ENCODE measurements at places on chromosomes 5 and 9. TPM values are rescaled to one million over a fixed set of nuclear protein-coding genes. Genes with fewer than 3 reads are reported as not detected.

SLCO4C1 gene
- polyA plus RNA-seq: 6.2 TPM

- H3K4me1 ChIP-seq: peaks cover 4% of the 10 kb centered on the region
- no peaks in the 10 kb centered on the region for H3K27me3 ChIP-seq
- no peak overlapping the region for H3K27ac ChIP-seq
- no peak overlapping the region for H3K4me3 ChIP-seq
- DNase-seq: no peak
These were observed 10.3 kb downstream of the ACTL7B start for GRCh38 chr9:108845507-108845906.

DNA sequence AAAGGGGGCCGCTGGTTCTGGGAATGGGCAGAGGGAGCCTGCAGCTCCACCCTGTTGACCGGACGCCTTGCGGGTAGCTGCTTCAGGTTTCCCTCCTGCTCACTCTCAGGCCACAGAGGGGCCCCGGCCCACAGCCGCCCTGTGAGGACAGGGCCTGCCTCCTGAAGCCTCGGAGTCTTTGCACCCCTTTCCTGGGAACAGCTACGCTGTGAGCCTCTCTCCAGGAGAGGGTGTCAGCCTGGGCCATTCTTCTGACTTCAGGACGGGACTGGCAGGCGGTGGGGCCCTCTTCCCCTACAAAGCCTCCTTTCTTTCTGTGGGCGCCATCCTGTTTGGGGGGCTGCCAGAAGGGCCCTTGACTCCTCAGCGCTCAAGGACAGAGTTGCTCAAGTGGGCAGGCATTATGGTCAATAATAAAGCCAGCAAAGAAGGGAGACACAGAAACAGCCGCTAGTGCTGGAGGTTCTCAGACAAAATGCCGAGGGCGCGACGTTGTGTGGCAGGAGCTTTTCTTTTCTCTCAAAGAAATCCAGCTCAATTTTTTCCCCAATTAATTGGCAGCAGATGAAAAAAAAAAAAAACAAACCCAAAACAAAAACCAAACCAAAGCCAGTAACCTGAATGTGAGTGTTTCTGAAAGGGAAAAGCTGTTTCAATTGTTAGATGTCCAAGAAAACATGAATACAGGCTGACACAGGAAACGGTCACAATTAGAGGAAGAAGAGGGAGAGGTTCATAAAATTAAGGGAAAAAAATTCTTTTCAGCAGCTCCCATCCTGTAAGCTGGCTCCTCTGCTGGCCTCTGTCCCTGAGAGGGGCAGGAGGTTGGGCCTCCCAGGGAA is 12.8 kb upstream of the SLC25A51 start:
- H3K4me3 ChIP-seq: no peak overlapping the region
- H3K36me3 ChIP-seq: no peaks in the 10 kb centered on the region
- no peak overlapping the region for H3K27ac ChIP-seq

DNAJB5 gene
- polyA plus RNA-seq: 7.0 TPM

DNA sequence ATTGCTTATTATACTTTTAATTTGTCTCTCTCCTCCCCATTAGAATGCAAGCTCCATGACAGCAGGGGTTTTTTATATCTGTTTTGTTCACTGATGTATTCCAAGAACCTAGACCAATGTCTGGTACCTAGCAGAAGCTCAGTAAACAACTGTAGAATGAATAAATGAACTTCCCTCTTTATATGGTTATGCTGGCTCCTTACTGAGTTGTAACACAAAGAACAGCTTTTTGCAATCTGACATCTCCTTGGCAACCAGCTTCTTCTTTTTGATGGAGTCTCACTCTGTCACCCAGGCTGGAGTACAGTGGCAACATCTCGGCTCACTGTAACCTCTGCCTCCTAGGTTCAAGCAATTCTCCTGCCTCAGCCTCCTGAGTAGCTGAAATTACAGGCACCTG is 13.6 kb downstream of the TRMO start:
- no peak overlapping the region for H3K4me3 ChIP-seq
- no peaks in the 10 kb centered on the region for H3K27me3 ChIP-seq
- no peak overlapping the region for H3K27ac ChIP-seq
- H3K36me3 ChIP-seq: no peaks in the 10 kb centered on the region

DNA sequence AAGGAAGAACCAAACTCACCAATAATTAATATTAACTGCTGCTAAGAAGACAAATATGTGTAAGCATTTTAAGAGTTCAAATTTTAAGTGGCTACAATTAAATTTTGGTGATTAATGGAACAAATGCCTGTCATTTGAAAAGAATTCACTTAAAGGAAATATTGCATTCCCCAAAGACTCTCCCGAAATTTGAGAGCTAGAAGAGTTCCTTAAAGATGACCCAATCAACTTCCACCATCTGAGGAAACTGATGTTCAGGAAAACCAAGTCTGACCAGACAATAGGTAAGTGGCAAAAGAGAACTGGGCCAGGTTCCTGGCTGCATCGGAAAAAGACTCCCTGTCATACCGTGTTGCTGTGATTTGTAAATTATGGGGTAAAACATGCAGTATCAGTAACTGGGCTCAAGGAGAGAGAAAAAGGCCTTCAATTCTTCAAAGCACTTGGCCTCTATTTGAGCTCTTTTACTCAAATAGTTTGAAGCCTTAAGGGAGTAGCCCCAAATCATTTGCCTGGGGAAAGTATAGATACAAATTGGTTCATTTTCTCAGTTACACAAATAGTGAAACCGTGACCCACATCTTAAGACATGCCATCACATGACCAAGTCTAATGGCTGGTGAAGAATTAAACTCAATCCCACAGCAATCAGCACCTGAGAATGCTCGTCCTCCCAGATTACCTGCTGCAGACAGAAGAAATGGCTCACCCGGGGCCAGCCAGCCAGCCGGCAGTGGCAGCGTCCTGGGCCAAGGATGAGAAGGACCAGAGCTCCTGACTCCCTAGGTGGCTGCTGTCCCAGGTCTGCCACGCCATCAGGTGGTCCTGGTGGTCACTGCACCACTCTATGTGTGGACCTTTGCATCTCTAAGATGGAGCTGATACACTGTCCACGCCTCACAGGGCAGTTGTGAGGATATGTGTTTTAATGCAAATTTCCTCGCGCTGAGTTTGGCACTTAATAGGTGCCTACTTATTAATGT is 162.9 kb downstream of the TTLL11 start:
- no peak for DNase-seq
- H3K4me3 ChIP-seq: no peak overlapping the region
- no peak overlapping the region for H3K27ac ChIP-seq
- no peaks in the 10 kb centered on the region for H3K27me3 ChIP-seq
- no peaks in the 10 kb centered on the region for H3K36me3 ChIP-seq
